ENCODE measurements at places on chromosomes 2 and 18. TPM values are rescaled to one million over a fixed set of nuclear protein-coding genes. Genes with fewer than 3 reads are reported as not detected.

DNA sequence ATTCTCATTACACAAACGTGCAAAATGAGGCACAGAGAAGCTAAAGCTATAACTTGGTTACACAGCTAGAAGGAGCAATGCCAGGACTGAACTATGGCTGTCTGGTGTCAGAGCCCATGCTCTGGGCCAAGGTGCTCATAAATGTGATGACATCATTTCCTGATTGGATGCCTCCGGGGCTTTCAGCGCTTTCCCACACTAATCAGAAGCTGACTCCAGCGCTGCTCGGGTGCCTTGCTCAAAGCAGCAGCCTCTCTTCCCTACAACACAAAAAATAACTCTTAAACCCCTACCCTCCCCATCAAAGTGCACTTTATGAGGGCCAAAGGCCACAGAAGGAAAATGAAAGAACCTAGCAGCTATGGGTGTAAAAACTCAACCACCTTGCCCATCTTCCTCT, 90.7 kb downstream of the STK39 start:
- DNase-seq, result no peak

Gene ARHGAP28
- 9.7 TPM for total RNA-seq

GRCh38 chr2:215397632-215398341, 38.1 kb downstream of the FN1 start:
- DNase-seq, result no peak

DNA sequence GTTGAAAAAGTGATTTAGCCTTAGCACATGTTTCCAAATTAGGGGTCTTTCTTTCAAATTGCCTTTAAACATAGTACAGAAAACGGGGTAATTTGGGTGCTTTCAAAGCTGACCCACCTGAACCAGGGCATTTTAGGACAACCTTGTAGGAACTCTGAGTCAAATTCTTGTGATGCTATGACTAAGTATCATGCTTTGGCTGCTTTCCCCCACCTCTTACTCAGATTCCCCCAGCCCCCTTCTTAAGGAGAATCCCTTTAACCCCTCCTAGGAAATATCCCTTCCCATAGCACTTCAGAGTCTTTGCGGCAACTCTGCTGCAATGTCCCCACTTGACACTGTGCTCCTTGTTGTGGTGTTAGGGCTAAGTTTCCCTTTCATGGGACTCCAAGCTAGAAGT, 18.6 kb upstream of the KLF7 start:
- no peak for DNase-seq

DNA sequence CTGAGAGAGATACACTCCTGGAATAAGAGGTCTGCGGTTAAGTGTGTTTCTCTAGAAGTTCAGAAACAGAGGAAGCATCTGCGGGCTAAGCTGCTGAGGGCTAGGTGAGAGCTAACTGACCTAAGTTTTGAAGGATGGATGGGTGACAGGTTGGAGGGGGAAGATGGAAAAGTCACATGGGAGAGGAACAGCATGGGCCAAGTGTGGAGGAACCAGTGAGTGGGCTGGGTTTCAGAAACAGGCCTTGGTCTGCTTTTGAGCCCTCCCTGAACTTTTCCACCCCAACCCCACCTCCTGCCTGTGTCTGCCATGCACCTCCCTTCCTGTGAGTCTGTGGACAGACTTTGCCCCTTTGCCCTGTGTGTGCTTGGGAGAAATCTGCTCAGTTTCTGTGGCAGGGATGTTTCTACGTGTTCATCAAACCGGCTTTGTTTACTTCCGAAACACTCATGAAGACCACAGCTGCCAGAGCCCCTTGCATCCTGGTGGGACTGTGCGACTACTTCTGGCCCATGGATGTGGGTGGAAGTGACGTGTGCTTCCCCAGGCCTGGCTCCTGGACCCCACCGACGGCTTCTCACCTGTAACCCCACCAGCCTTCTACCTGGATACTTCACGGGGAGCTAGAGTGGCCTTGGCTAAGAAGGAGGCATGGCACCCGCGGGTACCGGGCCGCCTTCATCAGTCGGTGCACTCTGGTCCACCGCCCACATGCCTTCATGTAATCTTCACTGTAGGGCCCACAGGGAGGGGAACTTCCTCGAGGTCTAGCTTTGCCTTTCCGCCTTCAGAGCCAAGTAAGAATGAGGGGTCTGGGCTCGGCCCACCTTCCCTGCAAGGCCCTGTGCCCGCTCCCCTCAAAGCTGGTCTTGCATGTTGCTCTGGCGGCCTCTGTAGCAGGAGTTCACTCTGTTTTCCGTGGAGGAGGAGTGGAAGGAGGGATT, 1.4 kb upstream of the HPCAL1 start:
- no peak for DNase-seq

GRCh38 chr2:229531594-229531993, 182.8 kb downstream of the DNER start:
- no peak for DNase-seq

- no peak for DNase-seq
Observed at GRCh38 chr2:30443081-30443480, 4.0 kb upstream of the LCLAT1 start.

DNA sequence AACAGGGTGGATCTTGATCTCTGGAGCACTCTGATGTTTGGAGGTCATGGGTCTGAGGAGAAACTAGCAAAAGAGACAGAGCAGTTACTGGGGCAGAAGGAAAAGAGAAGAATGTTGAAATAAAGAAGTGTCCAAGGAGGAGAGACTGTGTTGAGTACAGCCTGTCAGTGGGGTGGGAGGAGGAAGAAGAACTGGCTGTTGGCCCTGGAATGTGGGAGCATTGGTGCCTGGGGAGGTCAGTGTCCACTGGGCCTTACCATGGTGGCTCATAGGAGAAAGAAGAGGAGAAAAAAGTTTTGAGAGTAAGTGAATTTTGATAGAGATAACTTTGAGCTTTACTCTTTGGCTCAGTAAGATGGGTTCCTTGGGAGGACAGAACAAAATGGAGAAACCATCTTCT, 499.0 kb downstream of the TXNL1 start:
- DNase-seq, result no peak

DNA sequence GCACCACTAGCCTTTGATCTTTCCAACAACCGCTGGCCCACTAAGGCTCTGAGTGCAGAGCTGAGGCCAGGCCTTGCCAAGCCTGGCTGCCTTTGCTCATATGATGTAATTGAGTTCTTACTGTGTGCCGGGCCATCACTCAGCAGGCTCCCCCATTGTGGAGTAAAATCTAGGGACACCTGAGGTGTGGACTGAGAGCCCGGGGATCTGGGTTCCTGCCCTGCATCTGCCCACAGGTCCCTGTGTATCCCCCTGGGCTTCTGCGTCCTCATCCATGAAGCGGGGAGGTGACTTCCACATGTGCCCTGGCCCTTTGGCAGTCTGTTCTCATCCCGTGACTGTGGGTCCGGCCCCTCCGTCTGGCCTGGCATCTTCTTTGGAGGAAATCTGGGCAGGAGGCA, 33.8 kb downstream of the GREB1 start:
- peak; percentile 42 for DNase-seq

Gene NTSR2
- not detected for total RNA-seq

Gene PDE11A
- total RNA-seq, result 2.4 TPM

DNA sequence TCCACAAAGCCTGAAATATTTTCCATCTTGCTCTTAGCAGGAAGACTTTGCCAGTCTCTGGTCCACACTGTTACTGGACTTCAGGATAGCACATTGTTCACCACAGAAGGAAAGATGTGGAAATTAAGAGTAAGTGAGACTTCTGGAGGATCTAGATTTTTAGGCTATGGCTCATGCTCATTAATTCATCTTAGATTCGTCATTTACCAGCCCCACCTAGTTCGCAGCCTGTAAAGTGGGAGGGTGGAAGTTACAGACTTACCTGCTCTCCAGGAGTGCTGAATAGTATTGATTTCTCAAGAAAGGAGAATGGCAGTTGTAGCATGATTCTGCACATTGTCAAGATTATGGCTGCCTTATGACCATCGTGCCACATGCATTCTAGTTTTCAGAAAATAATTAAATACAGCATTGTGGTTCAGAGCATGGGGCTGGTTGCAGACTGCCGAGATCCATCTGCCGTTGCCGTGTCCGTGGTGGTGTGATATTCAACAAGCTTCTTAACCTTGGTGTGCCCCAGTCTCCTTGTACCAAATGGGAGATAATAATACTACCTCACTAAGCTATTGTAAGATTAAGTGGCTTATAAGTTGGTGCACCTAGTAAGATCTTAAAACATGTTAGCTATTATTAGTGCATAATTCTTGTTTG, 56.8 kb downstream of the RNF144A start:
- DNase-seq, result no peak

Gene RAD51AP2
- not detected for total RNA-seq

DNA sequence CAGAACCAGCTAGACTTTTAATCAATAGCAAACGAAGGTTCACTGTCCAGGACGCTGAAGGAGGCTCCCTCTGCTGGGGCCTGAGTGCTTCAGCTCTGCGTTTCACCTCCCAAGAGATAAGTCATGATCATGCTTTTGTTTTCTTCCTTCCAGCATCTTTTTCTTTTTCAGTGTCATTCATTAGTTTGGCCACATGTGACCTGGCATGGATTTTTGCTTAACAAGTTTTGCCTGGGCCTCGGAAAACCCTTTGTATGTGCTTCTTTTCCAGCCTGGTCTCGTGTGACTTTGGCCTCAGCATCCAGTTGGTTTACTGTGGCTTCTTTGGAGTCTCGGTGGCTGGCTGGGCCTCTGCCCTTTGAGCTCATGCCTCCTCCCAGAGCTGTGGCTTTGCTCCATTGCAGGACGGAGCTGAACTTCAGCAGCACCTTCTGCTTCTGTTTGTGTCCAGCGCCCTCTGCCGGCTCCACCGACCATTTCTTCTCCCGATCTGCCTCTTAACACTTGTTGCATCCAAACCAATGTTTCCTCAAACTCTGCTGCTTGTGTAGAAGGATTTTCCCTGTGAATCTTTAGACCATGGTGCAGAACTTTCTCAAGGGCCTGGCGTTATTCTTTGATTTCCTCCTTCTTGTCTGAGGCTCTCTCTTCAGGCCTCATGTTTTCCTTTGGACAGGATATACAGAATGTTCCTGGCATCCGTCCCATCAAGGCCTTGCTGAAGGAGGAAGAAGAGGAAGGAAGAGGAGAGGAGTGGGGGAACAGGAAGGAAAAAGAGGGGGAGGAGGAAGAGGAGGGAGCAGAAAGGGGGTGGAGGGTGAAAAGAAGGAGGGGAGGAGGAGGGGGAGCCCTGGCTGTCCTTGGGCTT, 23.6 kb upstream of the HES6 start:
- DNase-seq, result peak; percentile 95

- no peak for DNase-seq
Observed at GRCh38 chr18:30491815-30492551, 550.6 kb downstream of the DSC3 start.

Gene FBXO15
- 2.6 TPM for total RNA-seq

DNA sequence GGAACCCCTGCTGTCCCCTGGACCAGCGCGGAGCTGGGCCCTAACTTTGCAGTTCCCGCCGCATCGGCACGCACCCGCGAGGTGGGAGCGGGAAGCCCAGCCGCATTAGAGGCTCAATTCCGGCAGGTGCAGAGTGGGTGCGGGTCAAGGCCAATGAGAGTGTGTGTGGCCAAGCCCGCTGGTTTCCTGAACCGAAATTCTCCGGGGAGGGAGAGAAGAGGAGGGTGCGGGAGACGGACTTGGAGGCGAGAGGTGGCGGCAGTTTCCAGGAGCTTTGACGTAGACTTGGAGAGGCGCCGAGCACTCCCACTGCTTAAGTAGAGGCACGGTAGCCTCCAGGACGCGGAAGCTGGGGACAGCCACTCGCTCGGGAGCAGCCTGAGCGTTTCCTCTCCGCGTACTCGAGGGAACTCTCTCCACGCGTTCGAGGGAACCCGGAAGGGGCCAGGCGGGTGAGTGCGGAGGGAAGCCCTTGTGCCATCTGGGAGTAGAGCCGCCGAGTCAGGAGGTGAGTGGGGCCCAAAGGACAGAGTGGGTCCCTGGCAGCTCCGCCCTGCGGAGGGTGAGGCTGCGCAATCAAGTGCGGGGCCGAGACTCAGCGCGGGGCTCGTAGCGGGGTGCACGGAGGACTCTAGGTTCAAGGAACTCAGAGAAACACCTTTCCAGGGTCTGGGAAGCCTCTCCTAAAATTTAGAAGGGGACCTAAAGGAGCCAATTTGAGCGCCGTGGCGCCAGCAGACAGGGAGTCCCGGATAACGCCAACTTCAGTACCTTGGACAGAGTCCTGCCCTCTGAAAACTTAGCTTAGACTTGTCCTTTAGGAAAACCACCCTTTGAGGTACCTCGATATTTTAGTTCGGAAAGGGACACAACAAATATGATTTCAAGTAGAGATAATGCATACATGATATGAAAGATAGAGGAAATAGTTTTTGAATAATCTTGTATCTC, at the start of gene FAM237A:
TSS of gene FAM237A (plus strand) at position 413 of the 951 bp plus-strand sequence. CDS start 1,750 bp downstream, outside the sequence.
- peak; percentile 55 for DNase-seq

GRCh38 chr18:7728297-7728696, 161.2 kb downstream of the PTPRM start:
- no peak for DNase-seq

- DNase-seq, result no peak
Observed at GRCh38 chr18:50409236-50409635, 34.4 kb downstream of the SKA1 start.

DNA sequence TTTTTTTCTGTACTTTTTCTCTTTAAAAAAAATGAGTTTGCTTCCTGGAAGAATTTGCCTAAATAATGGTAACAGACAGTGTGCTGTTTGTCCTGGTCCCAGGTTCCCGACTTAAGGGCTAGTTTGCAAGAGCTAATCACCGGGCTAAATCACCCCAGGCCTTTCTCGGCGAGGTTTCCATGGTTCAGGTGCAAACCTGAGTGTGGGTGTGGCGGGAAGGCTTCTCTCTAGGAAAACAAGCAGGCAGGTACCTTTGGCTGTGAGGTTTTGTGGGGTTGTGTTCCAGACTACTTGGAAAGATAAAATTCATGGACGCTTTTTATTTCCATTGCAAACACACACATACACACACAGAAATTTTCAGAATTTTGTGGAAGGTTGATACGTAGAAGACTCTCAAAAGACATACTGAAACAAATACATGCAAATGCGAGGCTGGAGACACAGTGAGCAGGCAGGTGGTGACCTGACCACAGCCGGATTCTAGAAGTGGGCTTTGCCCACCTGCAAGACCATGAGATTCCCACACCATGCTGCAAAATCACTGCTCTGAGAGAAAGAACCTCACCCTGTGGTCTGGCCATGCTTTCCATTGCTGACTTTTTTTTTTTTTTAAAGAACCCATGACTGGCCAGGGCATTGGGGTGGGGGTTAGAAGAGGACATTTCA, 815 bp downstream of the CNDP1 start:
- DNase-seq, result no peak

- no peak for DNase-seq
Observed at GRCh38 chr2:229282758-229283546, 11.9 kb upstream of the PID1 start.

GRCh38 chr2:67797801-67798540, 264.8 kb downstream of the C1D start:
- no peak for DNase-seq

Gene TMEM17
- total RNA-seq, result 4.9 TPM

- DNase-seq, result no peak
Observed at GRCh38 chr2:108541451-108541850, 7.2 kb downstream of the LIMS1 start.

- no peak for DNase-seq
Observed at GRCh38 chr2:24017711-24018110, 7.8 kb downstream of the MFSD2B start.

Gene CCBE1
- 0.67 TPM for total RNA-seq

DNA sequence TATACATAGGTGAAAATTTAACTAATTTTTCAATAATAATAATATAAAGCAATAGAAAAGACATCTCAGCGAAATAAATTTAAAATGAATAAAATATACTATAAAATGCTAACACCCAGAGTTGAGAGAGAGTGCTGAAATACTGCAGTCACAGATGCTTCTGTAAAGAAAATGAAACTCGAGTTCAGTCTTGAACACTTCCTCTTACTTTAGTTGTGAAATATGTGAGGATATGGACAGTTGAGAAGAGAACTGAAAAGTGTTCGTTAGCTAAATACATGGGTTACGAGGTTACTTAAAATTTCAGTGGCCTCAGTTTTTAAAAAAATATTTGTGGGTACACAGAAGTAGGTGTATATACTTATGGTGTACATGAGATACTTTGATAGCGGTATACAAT, 106.8 kb downstream of the DNAH7 start:
- no peak for DNase-seq
